ENCODE measurements at places on chromosomes 5 and 9. TPM values are rescaled to one million over a fixed set of nuclear protein-coding genes. Genes with fewer than 3 reads are reported as not detected.

GRCh38 chr9:728535-728934 is 113.0 kb upstream of the DMRT1 start:
- no peak for DNase-seq

- no peak for DNase-seq
Observed at GRCh38 chr9:21708260-21708711, 94.2 kb upstream of the MTAP start.

DNA sequence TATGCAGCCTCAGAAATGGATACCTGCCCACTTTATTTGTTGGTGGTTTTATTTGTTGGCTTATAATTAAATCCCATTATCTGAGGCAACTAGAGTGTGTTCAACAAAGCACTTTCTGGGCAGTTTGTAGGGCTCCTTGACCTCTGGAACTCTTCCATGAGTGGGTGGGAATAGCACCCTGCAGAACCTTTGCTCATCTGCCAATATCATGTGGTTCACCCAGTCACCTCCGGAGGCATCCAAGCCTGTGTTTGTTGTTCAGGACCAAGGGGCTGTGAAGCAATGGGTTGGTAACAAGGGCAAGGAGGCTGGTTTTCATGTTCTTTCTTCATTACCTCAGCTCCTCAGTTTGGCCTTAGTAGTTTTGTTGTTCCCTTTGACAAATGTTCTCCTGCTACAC is 314.0 kb downstream of the NDUFS4 start:
- DNase-seq: no peak

- peak; percentile 38 for DNase-seq
Observed at GRCh38 chr9:98796364-98797101, at the start of gene ANKS6. ANKS6 (minus strand) TSS chr9:98796555; CDS start chr9:98796491, 64 bp downstream.

The SPINK13 gene
- 0.33 TPM for polyA plus RNA-seq

The FCHSD1 gene
- 6.5 TPM for polyA plus RNA-seq
